ENCODE measurements at places on chromosomes 16 and 17. TPM values are rescaled to one million over a fixed set of nuclear protein-coding genes. Genes with fewer than 3 reads are reported as not detected.

- DNase-seq = no peak
Measured at GRCh38 chr16:9077091-9077809, 14.2 kb upstream of the HAPSTR1 start.

GRCh38 chr16:83238949-83239691 lies 568.7 kb upstream of the HSBP1 start:
- DNase-seq = no peak

DNA sequence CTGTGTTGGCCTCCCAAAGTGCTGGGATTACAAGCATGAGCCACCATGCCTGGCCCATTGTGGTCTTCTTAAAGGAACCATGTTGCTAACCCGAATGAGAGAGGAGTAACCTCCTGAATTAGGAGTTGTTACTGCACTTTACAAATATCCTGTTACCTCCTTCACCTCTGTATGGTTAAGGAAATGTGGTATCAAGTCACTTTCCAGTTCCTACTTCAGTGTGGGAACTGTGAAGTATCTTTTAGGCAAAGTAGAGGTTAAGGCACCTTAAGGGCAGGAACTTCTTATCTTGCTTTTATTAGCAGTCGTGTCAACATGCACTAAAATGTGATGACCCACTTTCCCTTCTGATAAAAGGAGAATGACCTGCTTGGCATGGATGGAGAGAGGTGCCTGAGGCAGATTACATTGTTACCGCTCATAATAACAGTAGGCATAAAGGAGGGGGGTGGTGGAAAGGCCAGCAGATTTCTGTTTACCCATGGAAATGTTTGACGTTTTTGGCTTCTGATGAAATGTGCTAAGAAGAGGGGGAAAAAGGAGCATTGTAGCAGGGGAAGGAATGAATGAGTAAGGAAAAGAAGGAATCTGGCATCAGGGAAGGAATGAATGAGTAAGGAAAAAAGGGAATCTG lies 28.5 kb downstream of the FTO start:
- no peak for DNase-seq

DNA sequence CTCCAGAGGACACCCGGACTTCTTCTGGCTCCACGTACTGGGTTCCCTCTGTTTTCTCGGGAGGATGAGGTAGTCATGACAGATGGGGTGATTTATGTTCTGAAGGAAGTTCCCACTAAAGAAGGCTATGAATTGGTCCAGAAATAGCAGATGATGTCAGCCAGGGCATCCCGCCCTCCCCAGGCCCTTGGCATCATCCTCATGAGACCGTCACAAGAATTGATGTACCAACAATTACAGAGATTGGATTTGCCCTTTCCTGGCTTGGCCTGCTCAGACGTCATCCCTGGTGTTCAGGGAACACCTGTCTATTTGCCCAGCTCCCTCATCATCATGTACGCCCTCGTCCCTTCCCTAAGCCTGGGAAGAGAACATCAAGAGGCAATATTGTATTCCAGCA lies 102.8 kb upstream of the CCL1 start:
- DNase-seq = no peak

- DNase-seq = no peak
Measured at GRCh38 chr16:53415504-53415903, 18.8 kb upstream of the RBL2 start.

DNA sequence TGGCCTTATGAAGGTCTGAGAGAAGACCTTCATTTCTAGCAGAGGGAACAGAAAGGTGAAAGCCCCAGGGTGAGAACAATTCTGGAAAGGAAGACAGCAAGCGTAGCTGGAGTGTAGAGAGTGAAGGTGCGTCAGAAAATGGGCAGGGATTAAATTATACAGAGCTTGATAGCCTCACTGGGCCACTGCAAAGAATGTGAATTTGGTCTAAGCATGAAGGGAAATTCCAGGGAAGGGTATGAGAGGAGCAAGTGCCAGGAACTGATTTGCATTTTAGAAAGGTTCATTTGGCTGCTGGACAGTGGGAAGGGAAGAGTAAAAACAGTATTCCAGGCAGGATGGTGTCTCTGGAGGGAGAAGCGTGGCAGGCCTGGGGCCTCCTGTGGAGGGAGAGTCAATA lies 274.1 kb upstream of the ASIC2 start:
- no peak for DNase-seq

- DNase-seq = peak; percentile 79
Measured at GRCh38 chr16:20849589-20850390, 43.5 kb downstream of the REXO5 start.

Gene ARHGDIG
- 18.3 TPM for total RNA-seq

Gene CTRL
- 0.48 TPM for total RNA-seq

Gene CEP20
- 45.3 TPM for total RNA-seq

Gene SEPTIN1
- total RNA-seq = 8.9 TPM

- DNase-seq = no peak
Measured at GRCh38 chr16:28475221-28475620, 3.1 kb upstream of the NPIPB7 start.

DNA sequence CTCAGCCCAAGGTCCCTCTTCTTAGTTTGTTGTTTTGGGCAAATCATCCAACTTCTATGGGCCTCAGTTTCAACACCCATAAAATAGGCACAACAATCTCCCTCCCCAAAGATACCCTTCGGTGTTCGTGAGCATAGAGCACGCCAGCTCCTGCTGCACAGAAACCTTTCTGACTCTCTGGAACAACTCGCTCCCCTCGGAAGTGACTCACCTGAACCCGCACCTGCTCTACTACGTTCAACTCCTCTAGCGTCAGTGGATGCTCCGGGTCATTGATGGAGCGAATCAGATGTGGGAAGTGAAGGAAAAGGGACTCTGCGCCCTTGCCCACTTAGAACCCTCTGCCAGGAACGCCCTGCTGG lies 445 bp downstream of the CIAO2B start:
- no peak for DNase-seq

DNA sequence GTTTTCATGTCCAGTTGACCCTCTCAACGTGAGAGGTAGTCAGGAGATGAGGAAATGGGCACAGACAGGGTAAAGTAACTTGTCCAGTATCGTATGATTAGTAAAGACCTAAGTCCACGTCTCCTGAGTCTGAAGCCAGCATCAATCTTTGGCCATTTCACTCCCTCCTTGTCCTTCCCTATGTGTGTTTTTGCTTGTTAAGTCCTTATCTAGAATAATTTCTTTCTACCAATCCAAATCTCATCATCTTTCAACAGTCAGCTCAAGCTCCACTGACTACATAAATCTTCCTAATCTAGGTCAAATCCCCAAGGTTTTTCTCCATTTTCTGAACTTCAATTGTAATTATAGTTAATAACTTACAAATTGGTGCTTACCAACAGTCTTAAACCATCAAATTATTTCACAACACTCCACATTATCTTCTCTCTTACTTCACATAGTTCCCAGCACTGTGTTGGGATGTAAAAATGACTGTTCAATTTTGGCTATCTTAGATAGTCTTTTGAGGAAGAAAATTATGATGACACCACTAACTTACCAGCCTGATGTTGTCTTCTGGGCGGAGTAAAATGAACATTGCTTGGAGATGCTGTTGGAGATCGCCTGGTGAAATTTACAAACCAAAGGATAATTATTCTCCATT lies 72.3 kb upstream of the CORO6 start:
- no peak for DNase-seq

Gene OR1A2
- 2.6 TPM for total RNA-seq

DNA sequence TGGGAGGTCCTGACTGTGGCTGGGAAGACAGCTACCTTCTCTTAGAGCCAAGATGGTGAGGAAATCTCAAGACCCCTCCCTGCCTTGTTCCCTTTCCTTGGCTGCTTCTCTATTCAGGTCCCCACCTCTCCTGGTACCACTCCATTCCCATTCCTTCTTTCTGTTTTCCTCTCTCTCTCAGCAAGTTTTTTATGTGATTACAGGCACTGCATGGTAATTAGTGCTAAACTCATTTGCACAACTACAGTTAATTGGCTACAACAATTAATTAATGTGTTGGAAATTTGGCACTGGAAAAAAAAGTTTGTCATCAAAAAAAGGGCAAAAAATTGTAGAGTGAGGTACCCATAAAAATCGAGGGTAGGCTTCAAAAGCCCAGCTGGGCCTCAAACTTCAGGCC lies 45.3 kb downstream of the NEUROD2 start:
- no peak for DNase-seq

Gene SMIM5
- total RNA-seq = 8.7 TPM

DNA sequence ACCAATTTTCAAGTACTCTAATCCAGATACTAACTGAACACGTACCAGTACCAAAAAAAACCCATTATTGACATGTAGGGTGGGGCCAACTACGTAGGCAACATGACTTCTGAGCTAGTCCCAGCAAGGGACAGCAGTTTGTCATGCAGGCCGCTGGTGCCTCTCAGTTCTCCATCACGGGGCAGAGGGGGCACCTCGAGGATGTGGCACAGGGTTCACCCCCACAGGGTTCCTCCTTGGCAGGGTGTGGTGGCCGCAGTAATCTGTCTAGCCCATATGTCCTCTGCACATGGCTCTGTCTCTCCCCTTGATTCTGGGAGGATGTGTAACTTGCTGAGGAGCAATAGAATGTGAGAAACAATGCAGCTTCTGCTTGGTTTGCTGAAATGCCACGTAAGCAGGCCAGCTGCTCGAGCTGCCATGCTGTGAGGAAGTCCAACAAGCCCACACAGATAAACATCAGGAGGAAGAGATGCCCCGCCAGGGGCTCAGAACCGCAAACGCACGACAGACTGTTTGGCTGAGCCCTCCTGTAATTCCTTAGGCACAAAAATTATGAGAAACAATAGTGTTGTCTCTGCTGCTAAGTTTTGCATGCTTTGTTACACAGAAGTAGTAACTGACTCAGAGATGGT lies 62.4 kb downstream of the NT5M start:
- DNase-seq = no peak

GRCh38 chr16:53266156-53266555 lies 168.1 kb upstream of the RBL2 start:
- no peak for DNase-seq

GRCh38 chr17:47957591-47958490 lies at the start of gene PRR15L:
TSS of gene PRR15L (minus strand) at chr17:47957883. CDS start at chr17:47953234, 4,649 bp downstream.
- DNase-seq = peak; percentile 40

DNA sequence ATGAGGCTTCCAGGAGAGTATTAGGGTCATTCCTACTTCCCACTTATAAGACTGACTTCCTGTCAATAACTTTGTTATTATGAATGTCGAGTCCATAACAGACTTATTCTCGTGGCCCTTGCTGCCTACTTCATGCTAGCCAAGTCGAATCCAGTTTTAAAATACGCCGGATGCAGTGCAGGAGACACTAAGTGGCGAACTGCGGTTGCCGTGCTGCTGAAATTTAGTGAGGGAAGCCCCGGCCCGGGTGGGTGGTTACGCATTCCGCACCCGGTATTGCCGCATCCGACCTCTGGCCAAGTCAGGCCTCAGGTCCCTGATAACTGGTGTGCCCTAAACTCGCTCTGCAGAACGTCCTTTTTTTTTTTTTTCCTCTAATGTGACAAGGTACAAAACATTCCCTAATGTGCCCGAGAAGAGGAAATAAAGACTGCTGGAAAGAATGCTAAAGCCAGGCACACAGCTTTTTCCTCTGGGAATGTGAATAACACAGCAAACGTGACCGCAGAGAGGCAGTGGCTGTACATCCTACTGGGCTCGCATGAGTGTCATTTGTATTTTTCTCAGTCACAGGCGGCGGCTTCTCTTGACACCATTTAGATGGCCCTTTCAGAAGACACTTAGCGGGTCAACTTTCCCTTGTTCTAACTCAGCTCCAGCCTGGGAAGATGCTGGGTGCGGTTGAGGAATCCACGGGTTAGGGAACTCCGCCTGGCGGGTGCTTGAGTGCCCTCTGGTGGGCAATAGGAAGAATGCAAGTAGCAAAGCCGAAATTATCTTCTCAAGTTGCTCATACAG lies 7.1 kb upstream of the AKTIP start:
- DNase-seq = peak; percentile 88

GRCh38 chr16:84883301-84883700 lies 63.5 kb downstream of the CRISPLD2 start:
- no peak for DNase-seq

Gene DYNLRB2
- total RNA-seq = 3.1 TPM

GRCh38 chr16:10647721-10648296 lies 46.9 kb downstream of the TEKT5 start:
- no peak for DNase-seq

- DNase-seq = no peak
Measured at GRCh38 chr17:80720610-80721577, 176.3 kb downstream of the RPTOR start.

Gene RPTOR
- total RNA-seq = 19.7 TPM

- DNase-seq = peak; percentile 7
Measured at GRCh38 chr16:76277460-76278030, 344 bp downstream of the CNTNAP4 start.

GRCh38 chr17:10471858-10472257 lies 2.5 kb upstream of the MYH4 start:
- DNase-seq = no peak

DNA sequence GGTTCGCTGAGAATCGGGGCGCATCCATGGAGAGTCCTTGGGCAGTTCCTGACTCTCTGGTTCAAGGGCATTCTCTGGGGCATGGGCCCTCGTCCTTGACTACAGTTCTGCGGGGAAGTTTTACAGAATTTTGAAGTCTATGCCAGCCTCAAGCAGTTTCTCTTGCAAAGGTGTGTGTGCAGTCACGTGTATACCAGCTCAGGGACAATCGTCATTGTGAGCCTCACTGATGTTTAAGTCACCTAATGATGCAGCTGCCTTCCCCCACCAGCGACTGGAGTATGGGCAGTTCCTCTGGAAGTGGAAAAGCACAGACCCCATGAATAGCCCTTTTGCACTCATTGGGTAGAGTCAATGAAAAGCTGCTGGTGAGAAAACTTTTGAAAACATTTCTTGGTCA lies 1.3 kb downstream of the PLCG2 start:
- DNase-seq = no peak

DNA sequence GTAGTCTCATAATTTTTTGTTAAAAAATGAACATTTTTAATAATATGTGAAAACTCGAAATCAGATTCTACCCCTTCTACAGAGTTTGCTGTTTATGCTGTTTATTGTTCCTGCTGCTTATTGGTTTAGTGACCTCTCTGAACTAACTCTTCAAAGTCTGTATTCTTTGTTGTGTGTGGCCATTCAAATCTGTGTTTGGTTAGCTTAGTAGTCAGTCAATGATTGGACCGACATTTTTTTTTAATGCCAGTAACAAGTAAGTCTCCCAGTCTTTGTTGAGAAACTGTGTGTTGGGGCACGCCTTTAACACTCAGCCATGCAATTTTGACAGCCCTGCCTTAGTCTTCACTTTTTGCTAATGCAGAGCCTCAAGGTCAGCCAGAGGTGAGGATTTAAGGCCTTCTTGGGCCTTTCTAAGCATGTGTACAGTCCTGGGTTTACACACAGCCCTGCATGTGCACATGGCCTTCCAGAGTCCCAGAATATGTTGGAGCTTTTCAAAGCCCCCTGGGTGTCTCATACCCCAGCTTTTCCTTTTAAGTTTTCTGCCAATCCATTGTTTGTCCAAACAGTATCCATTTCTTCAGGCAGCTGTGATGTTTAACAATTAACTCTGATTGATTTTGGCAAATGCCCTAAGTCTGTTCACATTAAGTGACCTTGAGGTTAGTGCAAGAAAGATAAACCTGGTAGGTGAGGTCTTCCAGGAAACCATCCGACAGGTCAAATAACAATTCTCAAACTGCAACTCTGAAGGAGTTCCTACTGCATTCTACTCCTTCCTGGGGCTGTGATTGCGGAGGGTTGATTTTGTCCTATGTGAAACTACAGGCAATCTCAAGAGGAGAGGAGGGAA lies 389.3 kb downstream of the PMP22 start:
- peak; percentile 30 for DNase-seq

GRCh38 chr16:80066805-80067580 lies 466.5 kb upstream of the MAF start:
- no peak for DNase-seq

All from umbilical cord (tissue), 2 donors.